ENCODE measurements at places on chromosomes 7 and 10. TPM values are rescaled to one million over a fixed set of nuclear protein-coding genes. Genes with fewer than 3 reads are reported as not detected.

- DNase-seq, result no peak
Measured at GRCh38 chr10:89165923-89166322, 41.2 kb downstream of the CH25H start.

The PRKG1 gene
- 0.17 TPM for total RNA-seq

The LRRTM3 gene
- total RNA-seq, result 0.06 TPM

The TET1 gene
- total RNA-seq, result 0.52 TPM

DNA sequence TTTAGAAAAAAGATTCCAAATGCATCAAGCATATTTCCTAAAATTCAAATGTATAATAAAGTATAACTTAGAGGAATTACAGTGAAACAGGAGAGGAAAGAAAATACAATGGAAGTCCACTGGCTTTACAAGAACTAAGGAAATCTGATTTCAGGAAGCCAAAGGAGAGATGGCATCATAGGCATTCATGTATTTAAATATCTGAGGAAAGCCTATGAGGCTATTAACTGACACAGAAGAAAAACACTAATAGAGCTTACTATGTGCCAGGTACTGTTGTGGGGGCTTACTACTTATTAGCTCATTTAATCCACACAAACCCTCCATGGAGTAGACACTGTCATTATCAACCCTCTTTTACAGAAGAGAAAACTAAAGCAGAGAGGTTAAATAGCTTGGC, 92.2 kb downstream of the SRPK2 start:
- DNase-seq, result no peak

DNA sequence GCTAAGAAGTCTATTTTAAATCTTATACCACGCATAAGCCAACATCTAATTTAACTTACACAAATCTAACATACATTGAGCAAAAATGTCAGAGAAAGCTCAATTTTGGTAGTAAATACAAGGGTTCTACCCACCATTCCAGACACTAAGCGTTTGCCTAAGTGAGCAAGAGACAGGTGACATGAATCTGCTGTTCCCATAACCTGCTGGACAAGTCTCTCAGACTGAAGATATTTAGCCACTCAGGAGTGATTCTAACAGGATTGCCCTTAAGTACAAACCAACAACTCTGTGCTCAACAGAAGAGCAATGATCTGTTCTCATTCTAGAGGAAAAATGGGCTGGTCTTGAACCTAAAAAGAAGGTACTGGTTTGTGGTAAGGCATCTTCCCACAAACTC, 18.8 kb downstream of the EZH2 start:
- DNase-seq, result no peak

The ZKSCAN1 gene
- 10.6 TPM for total RNA-seq

DNA sequence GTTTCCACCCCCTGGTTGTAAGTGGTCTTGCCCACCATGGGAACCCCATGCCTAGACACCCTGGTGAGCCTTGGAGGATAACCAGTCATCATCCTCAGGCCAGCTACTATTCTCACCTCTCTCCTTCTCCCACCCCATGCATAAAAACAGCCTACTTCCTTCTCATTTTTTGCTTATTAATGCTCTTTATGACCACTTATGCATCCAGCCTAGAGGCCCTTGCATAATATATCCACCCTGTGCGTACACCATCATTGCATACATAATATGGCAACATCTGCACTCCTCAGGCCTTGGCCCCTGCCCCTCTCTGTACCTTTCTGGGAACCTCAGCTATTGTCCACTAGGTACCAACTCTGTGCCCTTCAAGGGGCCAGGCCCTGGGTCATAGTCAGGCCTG, 91.0 kb downstream of the CDH23 start:
- DNase-seq, result no peak

DNA sequence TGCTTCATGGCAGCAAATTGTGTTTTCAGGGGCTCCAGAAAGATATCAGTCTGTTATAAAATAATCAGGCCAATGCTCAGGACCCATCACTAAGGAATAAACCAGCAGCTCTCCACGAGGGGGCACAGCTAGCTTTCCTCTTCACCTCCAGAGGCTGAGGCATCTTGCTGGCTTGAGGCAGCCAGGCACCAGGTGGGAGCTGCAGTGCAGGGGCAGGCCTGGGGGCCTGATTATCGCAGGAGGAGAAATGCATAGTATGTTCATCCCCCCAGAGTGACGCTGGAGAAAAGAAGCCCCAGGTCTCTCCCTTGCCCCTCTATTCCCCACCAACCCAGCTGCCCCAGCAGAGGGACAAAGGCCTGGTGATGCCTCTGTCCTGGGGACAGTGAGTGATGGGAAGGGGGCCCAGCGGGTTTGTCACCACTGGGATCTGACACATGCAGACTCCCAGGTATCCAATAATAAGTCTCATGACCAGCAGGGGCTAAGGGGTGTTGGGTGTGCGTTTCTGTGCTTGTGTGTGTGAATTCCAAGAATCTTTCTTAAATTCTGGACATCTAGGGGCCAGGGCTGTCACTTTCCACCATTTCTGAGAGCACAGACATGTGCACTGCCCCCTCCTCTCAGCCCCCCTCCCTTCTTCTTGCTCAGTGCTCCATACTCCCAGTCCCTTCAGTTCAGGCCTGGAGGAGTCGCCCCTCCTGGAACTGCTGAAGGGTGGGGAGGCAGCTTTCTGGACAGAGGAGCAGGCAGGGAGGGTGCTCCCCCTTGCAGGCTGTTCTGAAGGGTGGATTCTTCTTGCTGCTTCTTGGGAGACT, 128.1 kb upstream of the FAM20C start:
- DNase-seq, result no peak

DNA sequence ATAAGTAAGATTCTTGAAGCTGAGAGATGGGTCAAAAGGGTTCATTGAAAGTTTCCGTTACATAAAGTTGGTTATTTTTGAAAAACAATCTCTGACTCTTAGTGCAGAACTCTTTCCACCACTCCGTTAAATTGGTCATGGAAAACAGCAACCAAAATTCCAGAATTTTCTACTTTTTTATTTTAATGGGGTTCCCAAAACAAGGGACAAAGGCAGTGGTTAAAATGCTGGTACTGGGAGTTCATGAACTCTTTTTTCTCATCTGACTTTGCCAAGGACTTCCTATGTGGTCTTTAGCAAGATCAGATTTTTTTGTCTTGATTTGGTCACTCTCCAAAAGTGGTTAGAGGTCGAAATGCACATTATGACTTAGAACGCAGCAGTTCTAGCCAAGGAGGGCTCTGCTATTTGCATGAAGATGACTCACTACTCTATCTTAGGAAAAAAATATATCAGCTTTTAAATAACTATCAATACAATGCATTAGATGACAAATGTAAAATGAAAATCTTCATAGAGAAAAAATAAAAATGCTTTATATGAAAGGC, 145.7 kb downstream of the REEP3 start:
- DNase-seq, result no peak

The SPAM1 gene
- not detected for total RNA-seq

DNA sequence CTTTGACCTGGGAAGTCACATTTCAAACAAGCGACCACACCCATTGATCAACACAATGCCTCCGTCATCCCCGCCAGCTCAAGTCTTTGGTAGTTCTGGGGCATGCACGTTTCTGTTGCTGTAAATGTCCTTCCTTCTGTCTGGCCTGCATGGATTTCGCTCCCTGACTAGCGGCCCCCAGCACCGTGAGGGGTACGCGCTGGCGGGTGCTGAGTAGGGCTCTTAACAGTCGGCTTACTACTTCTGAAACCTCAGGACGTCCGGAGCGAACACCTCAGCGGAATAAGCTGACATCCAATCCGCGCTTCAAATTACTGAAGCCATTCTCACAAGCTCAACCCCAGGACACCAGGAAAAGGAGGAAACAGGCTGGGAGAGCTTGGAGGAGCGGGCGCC, 505 bp downstream of the NUDCD3 start:
- no peak for DNase-seq

DNA sequence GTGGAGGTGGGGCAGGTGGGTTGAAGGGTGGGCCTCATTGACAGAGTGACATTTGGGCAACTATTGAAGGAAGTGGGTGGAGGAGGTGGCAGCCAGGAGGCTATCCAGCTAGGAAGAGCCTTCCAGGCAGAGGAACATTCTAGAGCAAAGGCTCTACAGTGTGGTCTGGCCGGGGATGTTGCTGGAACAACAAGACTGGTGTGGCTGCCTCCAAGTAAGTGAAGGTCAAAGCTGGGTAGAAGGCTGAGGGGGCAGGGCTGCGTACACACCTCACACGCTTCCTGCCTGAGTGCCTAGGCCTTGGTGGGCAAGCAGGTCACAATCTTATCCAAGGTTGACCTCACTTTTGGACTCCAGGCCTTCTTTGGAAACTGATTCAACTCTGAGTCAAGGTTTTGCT, 6.6 kb downstream of the CPA1 start:
- DNase-seq, result no peak

DNA sequence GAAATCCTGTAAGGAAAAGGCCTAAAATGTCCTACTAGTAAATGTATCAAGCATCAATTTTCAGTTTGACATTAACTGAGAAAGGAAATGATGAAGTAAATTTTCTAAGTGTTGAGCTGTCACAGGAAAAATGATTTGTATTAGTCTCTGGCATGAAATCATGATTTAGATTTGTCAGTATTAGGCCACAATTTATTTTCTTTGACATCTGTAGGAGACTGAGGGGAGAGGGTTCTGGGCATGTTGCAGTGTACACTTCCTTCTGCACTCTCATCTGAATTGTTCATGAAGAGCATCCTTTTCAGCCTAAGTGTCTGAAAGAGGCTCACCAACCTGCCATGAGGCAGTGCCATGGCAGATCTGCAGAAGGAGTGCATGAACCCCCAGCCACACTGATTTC, 15.9 kb downstream of the ADRB1 start:
- DNase-seq, result no peak

GRCh38 chr7:40880581-40880980, 745.8 kb downstream of the SUGCT start:
- peak; percentile 54 for DNase-seq

The ITPRID1 gene
- not detected for total RNA-seq

DNA sequence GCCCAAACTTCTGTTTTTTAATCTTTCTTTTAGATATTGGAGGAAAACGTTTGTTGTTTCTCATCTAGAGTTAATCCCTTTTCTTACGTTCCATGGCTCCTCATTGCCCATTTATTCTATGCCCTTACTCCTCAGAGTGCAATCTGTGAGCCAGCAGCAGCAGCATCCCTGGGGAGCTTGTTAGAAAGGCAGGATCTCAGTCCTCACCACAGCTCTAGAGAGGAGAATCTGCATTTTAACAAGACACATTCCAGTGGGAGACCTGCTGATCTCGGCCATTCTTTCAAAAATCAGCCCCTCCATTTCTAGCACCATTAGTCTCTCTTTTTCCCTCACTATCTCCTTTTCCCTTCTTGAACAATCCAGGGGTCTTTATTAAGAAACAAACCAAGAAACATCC, 84.4 kb upstream of the NOBOX start:
- no peak for DNase-seq

The NOS3 gene
- 1.2 TPM for total RNA-seq

The STOX1 gene
- 1.2 TPM for total RNA-seq

DNA sequence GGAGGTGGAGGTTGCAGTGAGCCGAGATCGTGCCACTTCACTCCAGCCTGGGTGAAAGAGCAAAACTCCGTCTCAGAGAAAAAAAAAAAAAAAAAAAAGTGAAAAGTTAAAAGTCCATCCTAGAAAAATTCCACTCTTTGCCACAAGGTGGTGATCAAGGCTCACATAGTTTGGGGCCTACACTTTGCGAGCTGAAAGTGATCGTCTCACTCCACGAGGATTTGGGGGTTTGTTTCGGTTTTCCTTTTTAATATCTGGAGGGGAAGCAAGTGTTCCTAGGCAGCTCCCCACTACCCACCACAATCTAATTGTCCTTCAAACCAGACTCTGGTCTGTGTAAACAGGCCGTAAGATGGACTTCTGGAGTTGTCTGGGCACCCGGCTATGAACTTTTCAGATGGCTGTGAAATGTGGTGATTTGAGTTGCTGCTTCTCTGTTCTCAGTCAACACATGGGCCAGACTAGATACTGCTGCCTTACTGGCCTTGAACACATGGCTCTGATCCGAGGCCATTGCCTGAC, 27.1 kb downstream of the PRLHR start:
- DNase-seq, result peak; percentile 4
